ENCODE measurements at places on chromosomes 2 and 18. TPM values are rescaled to one million over a fixed set of nuclear protein-coding genes. Genes with fewer than 3 reads are reported as not detected.

DNA sequence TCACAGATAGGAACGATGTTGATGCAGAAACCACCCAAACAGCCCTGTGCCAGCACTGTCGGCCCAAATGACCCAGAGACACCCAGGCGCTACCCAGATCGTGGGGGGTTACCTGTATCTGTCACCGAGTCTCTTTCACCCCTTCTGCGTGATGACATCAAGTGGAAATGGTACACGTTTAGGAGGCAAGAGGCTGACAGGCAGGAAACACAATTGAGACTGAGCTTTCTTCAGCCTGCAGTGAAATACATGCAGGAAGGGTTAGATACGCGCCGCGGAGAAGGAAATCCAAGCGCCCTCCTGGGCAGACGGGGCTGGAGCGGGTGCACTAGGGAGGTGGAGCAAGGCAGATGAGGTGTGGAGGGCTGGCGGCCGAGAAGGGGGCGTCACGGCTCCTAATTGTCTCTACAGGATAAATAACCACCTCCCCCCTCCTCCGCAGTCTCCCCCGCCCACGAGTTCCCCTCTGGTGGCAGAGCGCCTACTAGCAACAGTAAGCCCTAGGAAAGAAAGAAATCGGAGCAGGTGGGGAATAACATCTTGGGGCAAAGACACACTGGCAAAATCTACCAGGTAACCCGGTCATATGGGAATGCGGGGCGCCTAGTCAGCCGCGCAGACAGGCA is at the start of gene RNF152:
Gene RNF152 (minus strand): TSS at position 325 of the 626 bp plus-strand sequence. CDS start 76,544 bp downstream, outside the sequence.
- DNase-seq = peak; percentile 20

The ACTG2 gene
- polyA plus RNA-seq = not detected

DNA sequence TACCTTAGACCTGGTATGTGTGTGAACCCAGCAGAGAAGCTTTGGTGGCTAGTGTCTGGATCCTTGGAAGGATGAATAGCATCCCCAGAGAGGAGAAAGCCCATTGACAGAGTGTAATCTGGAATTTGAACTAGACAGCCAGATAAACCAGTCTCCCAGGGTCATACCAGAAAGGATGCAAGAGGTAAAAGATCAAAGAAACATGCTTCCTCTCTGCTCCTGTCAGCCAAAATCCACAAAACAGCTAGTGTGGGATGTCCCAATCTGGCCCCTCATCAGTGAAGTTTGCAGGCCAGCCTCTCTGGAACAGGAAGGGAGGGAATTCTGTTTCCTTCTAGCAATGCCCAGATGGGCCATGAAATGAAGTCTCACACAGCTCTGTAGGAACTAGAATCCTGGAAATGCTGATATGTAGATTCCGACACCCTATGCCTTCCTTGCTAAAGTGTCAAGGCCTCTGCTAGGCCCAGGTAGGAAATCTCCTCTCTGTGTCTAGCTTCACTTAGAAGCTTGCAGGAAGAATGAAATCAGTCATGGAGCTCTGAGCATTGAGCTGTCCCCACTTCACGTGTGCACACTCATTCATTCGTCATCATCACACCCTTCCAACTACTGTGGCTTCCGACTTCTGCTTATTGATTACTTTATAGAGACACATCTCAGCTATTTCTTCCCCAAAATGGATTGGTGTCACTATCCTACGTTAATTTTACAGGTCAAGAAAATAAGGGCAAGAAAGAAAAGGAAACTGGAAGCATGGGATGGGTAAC is 38.0 kb downstream of the EVA1A start:
- no peak for DNase-seq

- DNase-seq = no peak
These were observed 20.1 kb downstream of the ARID5A start for GRCh38 chr2:96556441-96557330.

GRCh38 chr2:176997074-176997791 is 215.4 kb upstream of the HNRNPA3 start:
- peak; percentile 9 for DNase-seq

- no peak for DNase-seq
These were observed 135.5 kb upstream of the MYT1L start for GRCh38 chr2:2466534-2466933.

The IL36A gene
- polyA plus RNA-seq = not detected

DNA sequence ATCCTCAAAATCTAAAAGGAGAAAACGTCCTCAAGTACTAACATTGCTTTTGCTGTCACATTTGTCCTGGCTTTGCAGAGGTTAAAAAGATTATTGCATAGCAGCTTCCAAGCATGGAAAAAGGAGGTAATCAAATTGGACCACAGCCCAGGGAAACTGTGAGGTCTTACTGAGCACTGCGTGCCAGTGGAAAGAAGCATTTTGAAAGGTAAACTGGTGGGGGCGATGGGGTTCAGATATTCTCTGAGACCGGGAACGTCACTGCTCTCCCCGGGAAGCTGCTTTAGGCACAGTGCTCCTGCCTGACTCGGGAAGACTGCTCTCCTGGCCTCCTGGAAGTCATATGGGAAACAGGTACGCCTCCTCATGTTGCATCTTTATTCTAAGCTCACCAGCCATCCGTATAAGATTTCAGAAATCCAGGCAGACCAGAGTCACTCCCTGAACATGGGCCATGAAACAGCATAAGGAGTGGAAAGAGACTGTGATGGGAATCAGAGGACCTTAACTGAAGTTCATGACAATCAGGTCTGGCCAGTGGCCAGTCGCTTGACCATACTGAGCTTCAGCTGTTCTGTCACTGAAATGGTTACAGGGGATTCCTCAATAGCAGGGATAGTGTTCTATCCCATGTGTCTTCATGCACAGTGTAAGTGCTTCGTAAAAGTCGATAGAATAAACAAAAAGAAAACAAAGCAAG is 284.1 kb downstream of the TRIB2 start:
- no peak for DNase-seq

DNA sequence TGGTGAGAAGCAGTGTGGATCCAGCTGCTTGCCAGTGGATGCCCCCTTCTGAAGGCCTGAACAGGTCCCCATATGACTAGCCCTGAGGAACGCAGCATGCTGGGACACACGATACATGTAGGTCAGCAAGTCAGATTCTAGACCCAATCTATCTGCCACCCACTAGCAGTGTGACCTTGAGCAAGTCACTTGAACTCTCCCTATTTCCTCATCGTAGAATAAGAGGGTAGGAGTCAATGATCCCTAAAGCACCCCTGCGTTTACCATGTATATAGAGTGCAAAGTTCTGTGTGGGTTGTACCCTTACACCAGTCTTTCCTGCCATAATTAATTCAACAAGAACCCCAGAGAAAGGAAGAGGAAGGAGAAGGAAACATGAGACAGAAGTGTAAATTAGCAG is 123.7 kb downstream of the GALNT14 start:
- DNase-seq = no peak

The VWC2L gene
- not detected for polyA plus RNA-seq

GRCh38 chr18:413233-413632 is 87.3 kb downstream of the COLEC12 start:
- DNase-seq = no peak

The DNAJB2 gene
- polyA plus RNA-seq = 6.8 TPM

- no peak for DNase-seq
These were observed 34.7 kb downstream of the RMC1 start for GRCh38 chr18:23538001-23538400.

GRCh38 chr2:147222506-147222905 is 622.3 kb upstream of the ACVR2A start:
- no peak for DNase-seq

The OLA1 gene
- 56.6 TPM for polyA plus RNA-seq

GRCh38 chr18:47389210-47389609 is 137.8 kb upstream of the SKOR2 start:
- no peak for DNase-seq

DNA sequence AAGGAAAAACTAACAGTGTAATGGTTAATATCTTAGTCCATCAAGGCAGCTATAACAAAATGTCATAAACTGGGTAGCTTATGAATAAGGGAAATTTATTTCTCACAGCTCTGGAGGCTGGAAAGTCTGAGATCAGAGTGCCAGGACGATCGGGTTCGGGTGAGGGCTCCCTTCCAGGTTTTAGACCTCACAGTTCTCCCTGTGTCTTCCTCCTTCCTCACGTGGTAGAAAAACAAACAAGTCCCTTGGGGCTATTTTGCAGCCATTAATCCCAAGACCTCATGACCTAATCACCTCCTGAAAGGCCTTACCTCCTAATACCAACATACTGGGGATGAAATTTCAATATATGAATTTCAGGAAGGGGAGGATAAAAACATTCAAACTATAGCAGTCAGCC is 455.9 kb downstream of the CNTNAP5 start:
- DNase-seq = no peak

The VIT gene
- polyA plus RNA-seq = not detected

The ANO7 gene
- polyA plus RNA-seq = 0.13 TPM

GRCh38 chr2:27211943-27212625 is at the start of the genes ATRAID and SLC5A6:
TSS of gene ATRAID (plus strand) at chr2:27212041. CDS start at chr2:27212369, 328 bp downstream.
TSS of gene SLC5A6 (minus strand) at chr2:27212268. CDS start at chr2:27207650, 4,618 bp downstream.
- peak; percentile 93 for DNase-seq

DNA sequence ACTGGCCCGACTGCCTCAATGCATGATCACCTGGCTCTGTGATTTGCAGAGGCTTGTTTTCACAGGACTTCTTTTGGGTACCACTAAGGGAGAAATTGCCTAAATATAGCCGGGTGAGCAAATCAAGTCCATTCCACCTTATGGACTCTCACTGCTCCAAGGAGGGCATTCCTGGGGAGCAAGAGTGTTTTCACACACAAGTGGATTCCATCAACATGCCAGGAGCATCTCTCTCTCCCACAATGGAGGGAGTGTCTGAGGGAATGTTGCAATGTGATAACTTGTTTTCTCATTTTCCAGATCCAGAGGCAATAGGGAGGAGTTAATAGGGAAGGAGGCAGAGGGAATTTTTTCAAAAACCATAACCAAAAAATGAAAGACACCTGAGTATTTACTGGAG is 250.7 kb downstream of the SATB2 start:
- no peak for DNase-seq

GRCh38 chr2:127584047-127584446 is 48.6 kb downstream of the MYO7B start:
- no peak for DNase-seq

DNA sequence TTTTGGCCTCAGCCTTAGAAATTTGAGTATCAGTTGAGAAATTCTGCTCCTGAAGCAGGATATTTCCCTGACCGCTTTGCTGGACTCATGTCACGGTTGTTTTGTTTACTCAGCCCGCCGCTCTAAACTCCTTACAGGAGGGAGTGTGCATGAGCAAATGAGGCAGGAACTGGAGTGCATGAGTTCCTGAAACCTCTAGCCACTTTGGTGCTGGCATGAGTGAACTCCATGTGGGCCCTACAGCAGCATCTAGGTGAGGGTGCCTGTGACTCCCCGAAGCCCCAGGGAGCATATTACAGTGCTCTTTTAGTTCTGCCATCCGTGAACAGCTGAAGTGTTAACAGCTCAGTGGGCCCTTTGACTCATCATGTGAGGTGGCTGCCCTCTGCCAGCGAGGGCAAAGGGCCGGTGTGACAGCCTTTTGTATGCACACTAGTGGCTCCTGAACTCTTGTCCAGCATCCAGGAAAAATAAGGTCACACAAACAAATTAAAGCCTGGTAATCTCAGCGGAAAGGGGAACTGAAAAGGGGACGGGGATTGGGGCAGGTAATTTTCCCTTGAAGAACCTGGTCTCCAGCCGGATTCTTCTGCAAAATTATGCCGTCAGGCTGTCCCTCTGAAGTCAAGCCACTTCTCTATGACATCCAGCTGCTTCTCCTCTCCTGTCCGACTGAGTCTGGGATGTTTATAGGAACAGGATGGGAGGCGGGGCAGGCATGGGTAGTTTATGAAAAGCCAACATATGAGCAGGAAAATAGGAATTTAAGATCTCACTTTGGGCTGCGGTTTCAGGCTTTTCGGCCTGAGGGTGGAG is 1668.7 kb downstream of the SUCLG1 start:
- DNase-seq = no peak

DNA sequence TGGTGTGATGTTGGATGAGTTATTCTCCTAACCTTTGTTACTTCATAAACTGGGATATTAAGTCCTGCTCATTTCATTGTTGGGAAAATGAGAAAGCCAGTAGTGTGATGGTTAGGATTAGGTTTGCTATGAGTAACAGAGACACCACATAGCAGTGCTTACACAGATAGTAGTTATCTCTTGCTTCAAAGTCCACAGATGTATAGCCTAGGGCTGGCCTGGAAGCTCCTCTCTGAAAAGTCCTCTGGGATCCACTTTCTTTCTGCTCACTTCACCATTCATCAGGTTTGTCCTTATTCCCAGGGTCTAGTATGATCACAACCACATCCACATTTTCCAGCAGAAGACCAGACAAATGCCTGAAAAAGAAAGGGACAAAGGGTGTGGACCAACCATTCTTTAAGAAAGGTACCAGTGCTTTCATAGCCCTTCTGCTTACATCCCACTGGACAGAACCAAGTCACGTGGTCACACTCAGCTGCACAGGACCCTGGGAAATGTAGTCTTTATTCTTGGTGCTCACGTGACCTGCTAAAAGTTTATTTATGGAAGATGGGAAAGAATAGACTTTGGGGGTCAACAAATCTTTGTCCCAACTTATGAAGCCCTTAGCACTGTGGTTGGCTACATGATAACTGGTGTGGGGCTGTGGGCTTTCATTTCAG is 108.9 kb downstream of the INSIG2 start:
- DNase-seq = no peak

DNA sequence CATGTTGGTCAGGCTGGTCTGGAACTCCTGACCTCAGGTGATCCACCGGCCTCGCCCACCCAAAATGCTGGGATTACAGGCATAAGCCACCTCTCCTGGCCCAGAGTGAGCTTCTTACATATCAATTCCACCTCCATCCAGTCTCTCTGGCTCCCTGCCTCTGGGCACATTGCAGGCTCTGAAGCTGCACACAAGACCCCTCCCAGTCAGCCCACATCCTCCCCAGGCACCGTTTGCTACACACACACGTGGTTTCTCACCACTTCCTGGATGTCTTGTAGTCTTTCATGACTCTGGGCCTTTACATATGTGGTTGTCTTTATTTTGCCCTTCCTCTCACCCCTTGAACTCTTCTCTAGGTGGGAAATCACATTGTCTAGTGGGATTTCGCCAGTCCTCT is 64.0 kb upstream of the CABLES1 start:
- DNase-seq = peak; percentile 93

The RAB11FIP5 gene
- polyA plus RNA-seq = 6.4 TPM

The FBXO48 gene
- polyA plus RNA-seq = 1.2 TPM

DNA sequence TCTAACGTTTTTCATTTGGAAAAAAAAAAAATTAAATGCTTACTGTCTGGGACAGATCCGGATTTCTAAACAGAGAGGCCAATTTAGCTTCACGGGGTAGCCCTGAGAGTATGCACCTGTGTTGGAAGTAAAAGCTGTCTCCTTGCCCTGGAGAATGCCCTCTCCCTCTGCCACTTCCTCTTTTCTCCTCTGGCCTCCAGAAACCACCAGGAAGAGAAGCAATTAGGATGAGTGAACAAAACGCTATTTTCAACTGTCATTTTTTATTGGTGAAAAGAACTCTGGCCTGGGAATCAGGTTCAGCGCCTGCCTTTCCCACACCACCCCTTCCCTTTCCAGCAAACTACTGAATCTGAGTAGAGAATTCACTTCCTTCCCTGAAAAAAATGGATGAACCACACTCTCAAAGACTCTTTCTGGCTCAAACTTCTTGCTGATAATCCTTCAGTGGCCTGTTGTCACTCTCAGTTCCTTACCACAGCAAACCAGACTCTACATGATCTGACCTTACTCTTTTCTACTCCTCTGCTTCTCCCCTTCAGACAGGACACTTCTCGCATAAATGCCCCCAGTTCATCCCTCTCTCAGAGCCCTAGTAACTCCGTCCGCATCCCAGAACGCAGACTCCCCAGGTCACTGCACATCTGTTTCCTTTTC is 29.8 kb downstream of the KLF7 start:
- no peak for DNase-seq

The MYO7B gene
- not detected for polyA plus RNA-seq

- no peak for DNase-seq
These were observed 133.7 kb downstream of the COMMD1 start for GRCh38 chr2:62038975-62039771.

The SERPINB10 gene
- not detected for polyA plus RNA-seq
